ENCODE measurements at places on chromosomes 16 and 17.
A peak's percentile ranks its signal among the peaks of the same experiment; 100 is the strongest.

DNA sequence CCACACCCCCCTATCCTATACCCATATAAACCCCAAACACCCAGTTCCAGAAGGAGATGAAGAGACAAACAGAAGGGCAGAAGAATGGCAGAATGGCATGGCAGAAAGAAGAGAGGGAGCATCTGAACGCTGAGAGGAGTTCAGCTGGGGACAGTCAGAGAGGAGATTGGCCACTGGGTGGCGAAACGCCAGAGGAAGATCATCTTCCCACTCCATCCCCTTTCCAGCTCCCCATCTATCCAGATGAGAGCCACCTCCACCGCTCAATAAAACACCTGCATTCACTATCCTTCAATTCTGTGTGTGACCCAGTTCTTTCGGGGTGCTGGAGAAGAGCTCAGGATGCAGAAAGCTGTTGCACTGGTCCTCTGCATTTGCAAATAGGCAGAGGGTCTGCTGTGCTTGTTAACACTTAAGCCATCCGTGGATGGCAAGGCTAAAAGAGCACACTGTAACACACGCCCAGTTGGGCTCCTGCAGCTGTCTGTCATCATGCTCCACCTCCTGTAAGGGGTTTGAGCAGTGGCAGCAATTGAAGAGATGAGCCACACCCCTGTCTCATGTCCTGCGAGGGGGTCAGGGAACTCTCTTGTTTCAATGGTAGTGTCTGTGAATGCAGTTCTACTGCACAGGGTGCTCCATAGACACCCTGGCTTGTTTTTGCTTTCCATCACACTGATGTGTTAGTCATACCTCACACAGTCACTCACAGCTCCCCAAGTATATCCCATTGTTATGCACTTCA, 1034.8 kb upstream of the RBFOX1 start:
- DNase-seq: no peak

GRCh38 chr16:9169094-9169493, 77.7 kb downstream of the HAPSTR1 start:
- DNase-seq: no peak

DNA sequence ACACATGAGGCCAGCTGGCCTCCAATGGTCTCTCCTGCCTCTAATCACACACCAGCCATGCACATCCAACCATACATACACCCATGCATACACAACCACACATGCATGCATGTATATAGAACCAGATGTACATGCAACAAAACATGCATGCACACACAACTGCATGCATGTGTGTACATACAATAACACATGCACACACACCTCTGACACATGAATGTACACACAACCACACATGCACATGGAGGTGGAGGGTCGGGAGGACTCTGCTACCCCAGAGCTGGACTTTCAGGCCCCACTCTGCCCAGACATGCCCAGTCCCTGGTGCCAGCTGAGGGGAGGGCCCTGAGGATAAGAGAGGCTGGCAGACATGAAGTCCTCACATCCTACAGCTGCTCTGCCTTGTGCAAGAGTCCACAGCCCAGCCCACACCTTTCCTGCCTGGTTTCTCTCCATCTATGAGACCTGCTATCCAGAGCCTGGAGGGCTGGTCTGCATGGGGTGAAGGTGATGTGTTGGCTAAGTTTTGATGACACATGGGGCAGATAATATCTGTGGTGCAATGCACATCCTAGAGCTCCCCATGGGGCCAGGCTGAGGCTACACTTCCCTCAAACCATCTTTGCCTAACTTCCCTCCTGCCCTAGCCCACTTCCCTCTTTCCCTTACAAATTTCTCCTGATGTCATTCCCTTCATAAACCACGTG, 50.9 kb upstream of the SDK2 start:
- no peak for DNase-seq

DNA sequence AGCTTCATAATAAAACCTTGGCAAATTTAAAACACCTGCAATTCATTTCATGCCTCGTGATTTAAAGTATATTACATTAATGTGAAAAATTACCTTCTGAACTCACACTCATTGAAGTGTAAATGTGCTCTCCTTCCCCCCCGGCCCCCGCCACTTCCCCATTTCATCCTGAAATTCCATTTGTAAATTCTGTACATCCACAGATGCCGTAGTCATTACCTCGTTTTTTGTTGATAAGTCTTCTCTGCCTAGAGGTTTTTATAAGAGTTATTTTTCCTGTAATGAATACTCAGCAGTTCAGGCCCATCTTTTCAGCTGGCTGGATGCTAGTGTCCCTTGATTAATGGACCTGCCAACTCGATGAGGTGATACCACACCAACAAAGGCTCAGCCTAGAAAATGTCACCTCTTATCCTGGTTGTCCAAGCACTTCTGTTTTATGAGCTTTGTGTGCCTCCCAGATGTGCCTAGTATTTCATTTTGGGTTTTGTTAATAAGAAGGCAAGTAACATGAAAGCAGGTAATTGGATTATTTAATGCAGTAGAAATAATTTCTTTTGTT, 64.8 kb upstream of the KIFC3 start:
- no peak for DNase-seq

- DNase-seq: peak; percentile 91
Observed at GRCh38 chr16:83967838-83968305, at the start of gene NECAB2. NECAB2 (plus strand) TSS chr16:83968244; CDS start chr16:83968649, 405 bp downstream.

Data from AG08396 (cell line).